ENCODE measurements at places on chromosomes 2 and 18.

DNA sequence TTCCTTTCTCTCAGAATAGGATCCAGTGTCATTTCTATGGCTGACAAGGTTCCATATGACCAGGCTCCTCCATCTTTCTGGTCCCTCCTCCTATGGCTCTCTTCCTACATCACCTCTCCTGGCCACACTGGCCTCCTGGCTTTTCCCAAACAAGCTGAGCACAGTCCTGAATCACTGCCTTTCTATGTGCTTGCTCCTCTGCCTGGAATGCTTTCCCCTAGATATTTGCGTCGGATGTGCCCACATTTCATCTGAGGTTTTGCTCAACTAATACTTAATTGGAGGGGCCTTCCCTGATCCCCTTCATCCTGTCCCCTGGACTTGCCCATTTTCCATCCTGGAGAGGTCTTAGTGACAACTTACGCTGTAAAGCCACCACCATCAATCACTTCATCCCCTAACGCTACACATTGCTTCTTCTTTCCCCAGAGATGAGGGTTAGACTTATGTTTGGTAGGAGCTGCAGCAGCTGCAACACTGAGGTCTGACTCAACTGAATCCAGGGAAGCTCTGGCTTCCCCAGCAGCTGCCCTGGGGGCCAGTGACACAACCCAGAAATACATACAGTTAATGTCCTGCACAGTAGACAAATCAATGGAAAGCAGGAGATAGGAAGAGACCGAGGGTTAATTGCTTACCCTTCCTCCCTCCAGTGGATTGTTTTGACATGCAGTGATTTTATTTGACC, 42.9 kb downstream of the QPCT start:
- no peak for DNase-seq

DNA sequence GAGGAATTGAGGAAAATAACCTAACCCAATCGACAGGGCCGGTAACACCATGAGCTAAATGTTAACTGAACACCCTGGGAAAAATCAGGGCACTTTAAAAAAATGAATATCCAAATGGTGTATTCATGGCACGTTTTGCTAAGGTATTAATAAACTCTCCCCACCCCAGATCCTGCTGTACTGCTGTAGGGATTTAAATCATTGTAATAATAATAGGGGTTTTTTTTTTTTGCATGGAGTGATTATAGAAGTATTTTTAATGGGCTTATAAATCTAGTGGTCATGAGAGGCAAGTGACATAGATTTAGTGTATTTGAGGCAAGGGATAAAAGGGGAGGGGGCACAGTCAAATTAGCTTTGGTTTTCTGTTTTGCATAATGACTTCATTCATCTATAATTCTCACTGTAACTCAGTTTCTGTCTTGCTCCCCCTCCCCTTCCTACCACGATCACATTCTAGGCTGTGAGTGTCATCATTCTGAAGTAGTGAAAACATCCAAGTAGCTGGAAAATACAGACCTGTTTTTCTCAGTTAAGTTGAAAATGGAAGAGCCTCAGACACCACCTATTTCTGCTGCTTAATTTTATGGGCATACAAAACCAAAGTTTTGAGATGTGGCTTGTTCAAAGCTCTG, 18.2 kb upstream of the MGAT5 start:
- DNase-seq, result no peak

- DNase-seq, result no peak
These were observed 52.3 kb upstream of the SLC39A10 start for GRCh38 chr2:195604706-195605105.

GRCh38 chr2:51995293-51995692, 963.4 kb upstream of the NRXN1 start:
- DNase-seq, result no peak

DNA sequence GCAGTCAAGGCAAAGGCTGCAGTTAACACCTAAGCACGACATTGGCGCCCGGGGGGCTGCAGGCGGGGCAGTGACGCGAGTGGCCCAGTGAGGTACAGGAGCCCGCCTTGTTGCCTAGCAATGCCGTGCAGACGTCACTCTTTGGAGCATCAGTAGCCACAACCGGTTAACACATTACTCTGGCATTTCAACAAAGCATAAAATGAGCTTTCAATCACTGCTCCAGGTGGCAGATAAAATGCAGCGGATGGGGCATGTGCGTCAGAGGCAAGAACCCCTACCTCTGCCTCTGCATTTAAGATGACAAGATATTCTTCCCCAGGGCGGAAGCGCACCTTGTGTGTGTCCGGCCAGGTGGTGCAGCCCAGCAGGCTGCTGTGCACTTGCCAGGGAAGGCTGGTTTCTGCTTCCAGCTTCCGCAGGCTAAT, 139.4 kb downstream of the MTCL1 start:
- no peak for DNase-seq

- DNase-seq, result no peak
These were observed 5.8 kb downstream of the UNC50 start for GRCh38 chr2:98614024-98614739.

- DNase-seq, result no peak
These were observed 45.3 kb downstream of the FN1 start for GRCh38 chr2:215390550-215390913.

- no peak for DNase-seq
These were observed 39.8 kb downstream of the WDR33 start for GRCh38 chr2:127770973-127771735.

DNA sequence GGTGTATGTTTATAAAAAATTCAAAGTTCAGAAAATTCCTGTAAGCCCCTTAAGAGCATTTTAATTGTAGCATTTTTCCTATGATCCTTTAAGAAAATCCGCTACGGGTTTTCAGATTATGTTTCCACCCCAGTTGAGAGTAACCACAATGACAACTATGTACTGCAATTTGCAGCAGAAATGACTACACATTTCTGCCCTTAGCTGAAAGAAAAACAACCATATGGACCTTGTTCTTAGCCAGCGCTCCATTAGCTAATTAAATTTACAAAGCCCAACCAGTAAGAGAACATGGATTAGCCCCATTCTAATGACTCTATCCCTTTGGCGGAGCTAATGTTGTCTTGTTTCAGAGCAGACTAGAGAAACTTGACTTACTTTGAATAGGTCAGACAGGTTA, 247.6 kb downstream of the SLC8A1 start:
- DNase-seq, result no peak

DNA sequence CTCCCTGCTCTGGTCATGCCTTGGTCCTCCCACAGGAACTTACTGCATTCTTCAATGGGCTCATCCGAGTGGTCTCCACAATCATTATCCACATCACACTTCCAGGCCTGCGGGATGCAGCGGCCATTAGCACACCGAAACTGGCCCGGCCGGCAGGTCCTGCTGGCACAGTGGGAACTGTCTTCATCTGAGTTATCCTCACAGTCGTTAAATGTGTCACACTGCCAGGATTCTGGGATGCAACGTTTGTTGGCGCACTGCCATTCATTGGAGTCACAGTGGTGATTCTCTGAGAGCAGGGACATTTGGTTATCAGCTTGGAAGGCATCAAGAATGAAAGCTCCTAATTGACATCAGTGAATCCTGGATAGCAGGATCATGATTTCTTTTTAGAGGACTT, 104.5 kb downstream of the DHRS9 start:
- DNase-seq, result peak; percentile 10

DNA sequence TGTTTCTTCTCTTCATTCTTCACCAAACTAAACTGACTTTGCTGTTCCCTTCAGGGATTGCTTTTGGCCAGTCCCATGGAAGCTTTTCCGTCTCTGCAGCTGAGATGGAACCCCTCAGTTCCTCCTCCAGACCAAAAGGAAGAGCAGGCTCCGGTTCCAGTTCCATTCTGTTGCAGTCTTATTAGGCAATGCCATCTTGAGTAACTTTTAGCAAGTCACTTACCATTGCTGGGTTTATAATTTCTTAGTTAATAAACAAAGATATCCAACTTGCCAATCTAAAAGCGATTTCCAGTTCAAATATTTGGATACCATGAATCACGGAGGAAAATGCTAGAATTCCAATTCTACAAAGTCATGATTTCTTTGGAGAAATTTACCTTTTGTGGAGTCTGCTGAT, 214.3 kb upstream of the LYPD1 start:
- DNase-seq, result no peak

DNA sequence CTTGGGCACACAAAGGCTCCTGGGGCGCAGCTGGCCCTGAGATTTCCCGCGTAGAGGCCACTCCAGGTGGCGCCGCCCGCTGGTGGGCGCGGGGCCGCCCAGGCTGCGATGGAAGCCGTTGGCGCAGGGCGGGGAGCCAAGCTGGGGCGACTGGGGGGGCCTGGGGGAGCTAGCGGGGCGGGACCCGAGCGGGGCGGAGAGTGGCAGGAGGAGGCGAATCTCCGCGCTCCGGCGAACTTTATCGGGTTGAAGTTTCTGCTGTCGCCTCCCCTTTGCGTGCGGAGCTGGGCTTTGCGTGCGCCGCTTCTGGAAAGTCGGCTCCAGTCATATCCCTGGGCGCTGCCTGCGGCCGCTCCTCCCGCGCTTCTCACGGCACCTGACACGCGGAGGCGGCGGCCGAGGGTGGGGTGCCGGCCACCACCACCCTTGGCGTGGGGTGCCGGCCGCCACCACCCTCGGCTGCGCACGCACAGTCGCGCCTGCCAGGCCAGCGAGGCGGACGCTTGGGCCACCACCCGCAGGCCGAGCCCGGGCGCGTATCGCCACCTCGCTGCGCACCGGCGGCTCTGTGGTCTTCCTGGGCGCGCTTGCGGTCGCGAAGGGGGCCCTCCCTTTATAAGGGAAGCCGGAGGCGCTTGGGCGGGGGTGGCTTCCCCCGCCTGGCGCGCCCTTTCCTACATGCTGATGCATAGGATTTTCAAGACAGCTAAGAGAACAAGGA, 919 bp upstream of the CYP1B1 start:
- no peak for DNase-seq

DNA sequence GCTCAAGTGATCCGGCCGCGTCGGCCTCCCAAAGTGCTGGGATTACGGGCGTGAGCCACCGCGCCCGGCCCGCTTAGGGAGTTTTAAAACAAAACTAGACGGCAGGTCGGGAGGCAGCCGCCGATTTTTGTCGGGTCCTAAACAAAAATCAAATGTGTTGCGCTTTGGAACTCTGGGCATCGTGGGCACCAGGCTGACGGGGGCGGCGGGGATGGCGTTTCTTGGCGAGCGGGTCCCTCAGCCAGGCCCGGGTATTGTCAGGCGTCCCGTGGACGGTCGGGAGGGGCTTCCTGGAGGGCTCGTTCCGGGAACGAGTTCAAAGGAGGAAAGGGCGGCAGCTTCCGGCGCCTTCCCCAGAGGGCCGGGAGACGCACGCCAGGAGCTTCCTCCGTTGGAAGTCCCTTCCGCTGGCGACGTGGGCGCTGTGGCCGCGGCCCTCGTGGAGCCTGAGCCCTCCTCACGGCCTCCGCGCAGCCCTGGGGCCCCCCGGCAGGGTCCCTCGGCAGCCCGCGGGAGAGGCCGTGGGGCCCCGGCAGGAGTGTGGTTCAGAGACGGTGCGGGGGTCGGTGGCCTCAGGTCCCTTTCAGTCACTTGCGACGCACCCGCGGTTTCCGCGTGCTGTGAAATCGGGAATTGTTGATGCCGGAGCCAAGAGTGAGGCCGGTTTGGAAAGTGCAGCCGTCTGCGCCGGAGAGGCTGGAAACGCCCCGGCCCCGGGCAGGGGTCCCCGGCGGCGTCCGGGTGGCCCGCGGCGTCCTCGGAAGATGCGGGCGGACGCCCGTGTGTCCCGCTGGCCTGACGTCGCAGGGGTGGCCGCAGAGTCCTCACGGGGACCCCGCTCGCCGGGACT, 59.3 kb downstream of the EMILIN2 start:
- DNase-seq, result peak; percentile 76

- no peak for DNase-seq
These were observed 82.1 kb downstream of the BIN1 start for GRCh38 chr2:127024769-127025358.

GRCh38 chr2:163698857-163699256, 37.0 kb downstream of the FIGN start:
- DNase-seq, result no peak

DNA sequence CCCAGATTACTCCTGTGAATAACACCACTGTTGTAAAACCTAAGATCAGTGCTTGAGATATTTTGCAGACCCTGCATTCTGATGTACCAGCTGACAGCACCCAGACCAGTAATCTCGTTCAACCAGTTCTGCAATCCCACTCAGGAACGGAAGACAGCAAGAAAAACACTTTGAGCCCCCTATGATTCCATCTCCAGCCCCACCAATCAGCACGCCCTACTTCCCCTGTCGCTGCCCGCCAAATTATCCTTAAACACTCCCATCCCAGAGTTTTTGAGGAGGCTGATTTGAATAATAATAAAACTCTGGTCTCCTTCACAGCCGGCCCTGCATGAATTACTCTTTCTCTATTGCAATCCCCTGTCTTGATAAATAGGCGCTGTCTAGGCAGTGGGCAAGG, 173.9 kb upstream of the CDH2 start:
- no peak for DNase-seq

GRCh38 chr2:205364261-205364660, 318.0 kb upstream of the NRP2 start:
- DNase-seq, result no peak

- DNase-seq, result no peak
These were observed 104.7 kb upstream of the MYO3B start for GRCh38 chr2:170073288-170073687.

- no peak for DNase-seq
These were observed 53.8 kb upstream of the TMEM87B start for GRCh38 chr2:112001136-112001715.

GRCh38 chr18:12086249-12086648, 7.4 kb upstream of the ANKRD62 start:
- no peak for DNase-seq

GRCh38 chr18:62954366-62954765, 239.0 kb downstream of the PHLPP1 start:
- DNase-seq, result no peak

DNA sequence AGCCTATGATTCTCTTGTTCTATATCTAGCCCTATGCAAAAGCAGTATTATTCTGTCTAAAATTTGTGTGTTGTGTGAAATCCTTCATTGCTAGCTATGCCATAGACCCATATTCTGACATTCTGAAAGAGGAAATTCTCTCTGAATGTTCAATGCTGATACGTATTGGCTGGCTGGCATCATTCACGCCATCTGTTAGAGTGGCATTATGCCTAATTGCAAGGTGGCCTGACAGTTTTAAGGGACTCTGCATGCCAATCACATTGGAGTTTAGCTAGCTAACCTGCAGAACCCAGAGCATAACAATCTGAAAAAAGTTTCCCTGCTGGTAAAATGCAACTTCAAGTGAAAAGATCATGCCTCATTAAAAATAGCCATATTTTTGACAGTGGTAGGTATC, 316.0 kb downstream of the SOX11 start:
- no peak for DNase-seq

GRCh38 chr2:200039724-200040650, 84.6 kb downstream of the MAIP1 start:
- DNase-seq, result no peak

GRCh38 chr18:13353084-13353823, 134.7 kb downstream of the LDLRAD4 start:
- no peak for DNase-seq

GRCh38 chr2:190351955-190352354, 8.6 kb downstream of the INPP1 start:
- no peak for DNase-seq

- DNase-seq, result no peak
These were observed 56.4 kb downstream of the NCK2 start for GRCh38 chr2:105800953-105801635.

- DNase-seq, result no peak
These were observed 84.7 kb downstream of the BCL2 start for GRCh38 chr18:63234841-63235240.

- no peak for DNase-seq
These were observed 6.5 kb upstream of the CNDP2 start for GRCh38 chr18:74489676-74490075.

GRCh38 chr2:190311893-190312634, 7.6 kb downstream of the HIBCH start:
- no peak for DNase-seq

Measured in C1 segment of cervical spinal cord (tissue), 14 donors.